Activated T-cell treated with anti-CD3 and anti-CD28 coated beads, Interleukin-2, amount 50 U/mL, for 72 hours (primary cell): ENCODE measurements at places on chromosomes 7 and 10. TPM values are rescaled to one million over a fixed set of nuclear protein-coding genes. Genes with fewer than 3 reads are reported as not detected.

IFIT1 gene
- 0.79 TPM for total RNA-seq

DNA sequence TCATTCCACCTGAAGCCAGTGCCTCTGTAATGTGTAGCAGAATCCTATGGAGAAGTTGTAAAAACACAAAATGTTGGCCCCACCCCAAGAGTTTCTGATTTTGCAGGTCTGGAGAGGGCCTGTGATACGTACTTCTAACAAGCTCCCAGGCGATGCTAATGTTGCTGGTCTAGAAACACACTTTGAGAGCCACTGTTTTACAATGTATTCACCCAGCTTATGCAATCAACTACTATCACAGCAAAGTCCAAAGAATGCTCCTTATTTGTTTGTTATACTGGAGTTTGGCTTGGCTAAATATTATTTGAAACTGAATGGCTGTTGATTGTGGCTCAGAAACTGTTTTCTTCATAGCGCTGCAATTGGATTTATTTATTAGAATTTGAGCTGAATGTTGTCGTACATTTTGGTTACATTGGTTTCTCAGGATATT lies 44.3 kb downstream of the DNAJB9 start:
- no peak overlapping the region for H3K4me3 ChIP-seq
- no peak for DNase-seq

DNA sequence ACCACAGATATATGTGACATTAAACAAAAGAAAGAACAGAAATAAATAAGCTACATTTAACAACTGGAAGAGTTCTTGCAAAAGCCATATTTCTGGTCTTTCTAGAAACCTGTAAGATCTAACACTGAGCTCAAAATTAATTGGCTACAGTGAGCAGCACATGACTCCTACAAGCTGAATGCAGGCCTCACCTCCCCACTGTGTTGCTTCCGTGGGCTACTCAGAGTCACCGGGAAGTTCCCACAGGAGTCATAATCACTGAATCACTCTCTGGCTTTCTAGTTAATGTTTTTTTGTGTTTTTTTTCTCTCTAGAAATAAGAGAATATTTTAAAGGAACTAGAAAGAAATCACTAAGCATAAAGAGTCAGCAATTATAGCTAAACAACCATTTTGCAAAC lies 10.2 kb upstream of the MRPS24 start:
- H3K4me3 ChIP-seq = no peak overlapping the region
- H3K4me1 ChIP-seq = no peaks in the 10 kb centered on the region
- no peak for DNase-seq
- H3K36me3 ChIP-seq = peaks cover 5% of the 10 kb centered on the region
- H3K27ac ChIP-seq = peak overlapping the region; percentile 31

- H3K36me3 ChIP-seq = peaks cover 6% of the 10 kb centered on the region
- no peak overlapping the region for H3K4me3 ChIP-seq
- H3K4me1 ChIP-seq = peaks cover 15% of the 10 kb centered on the region
- H3K27ac ChIP-seq = no peak overlapping the region
- no peaks in the 10 kb centered on the region for H3K27me3 ChIP-seq
- no peak for DNase-seq
Measured at GRCh38 chr10:50585921-50586739, 37.6 kb downstream of the SGMS1 start.

CYCS gene
- 147 TPM for total RNA-seq

GFRA1 gene
- not detected for total RNA-seq

- no peak overlapping the region for H3K27ac ChIP-seq
- no peak for DNase-seq
- peaks cover 8% of the 10 kb centered on the region for H3K27me3 ChIP-seq
Measured at GRCh38 chr10:116836083-116836482, 13.2 kb upstream of the ENO4 start.

ABCC2 gene
- 1.5 TPM for total RNA-seq

- no peak for DNase-seq
- no peak overlapping the region for H3K4me3 ChIP-seq
Measured at GRCh38 chr7:155340721-155341120, 43.0 kb downstream of the INSIG1 start.

DNA sequence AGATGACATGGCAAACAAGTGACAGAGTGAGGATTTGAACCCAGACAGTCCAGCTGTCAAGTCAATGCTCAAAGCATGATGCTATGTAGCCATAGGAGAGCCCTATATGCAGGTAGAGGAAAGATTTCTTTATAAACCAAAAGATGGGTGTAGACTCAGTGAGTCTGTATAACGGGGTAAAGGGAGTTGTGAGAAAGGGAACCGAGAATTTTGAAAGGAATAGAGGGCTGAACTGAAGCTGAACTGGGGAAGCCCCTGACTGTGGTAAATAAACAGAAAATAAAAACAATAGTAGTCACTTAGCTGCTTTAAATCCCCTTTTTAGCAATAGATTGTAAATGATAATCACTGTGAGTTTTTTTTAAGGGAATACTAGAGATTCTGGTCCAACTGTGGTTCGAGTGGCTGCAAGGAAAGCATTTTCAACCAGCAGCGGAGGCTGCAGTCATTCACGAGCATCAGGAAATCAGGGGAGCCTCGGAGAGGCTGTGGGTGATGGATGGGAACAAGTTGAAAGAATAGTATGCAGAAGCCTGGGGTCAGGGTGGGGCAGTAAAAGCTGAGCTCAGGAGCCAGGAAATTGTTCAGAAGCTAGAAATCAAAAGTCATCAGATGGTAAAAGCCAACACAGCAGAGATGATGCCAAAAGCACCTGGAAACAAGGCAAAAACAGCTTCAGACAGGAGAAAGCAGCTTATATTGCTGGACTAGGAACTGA lies 393.5 kb downstream of the GFRA1 start:
- H3K27me3 ChIP-seq = no peaks in the 10 kb centered on the region
- no peaks in the 10 kb centered on the region for H3K4me1 ChIP-seq
- no peaks in the 10 kb centered on the region for H3K36me3 ChIP-seq

ADIRF gene
- not detected for total RNA-seq

- DNase-seq = no peak
- H3K4me1 ChIP-seq = peaks cover 39% of the 10 kb centered on the region
- H3K36me3 ChIP-seq = no peaks in the 10 kb centered on the region
- no peak overlapping the region for H3K4me3 ChIP-seq
- H3K27ac ChIP-seq = no peak overlapping the region
Measured at GRCh38 chr10:132564249-132564605, 26.6 kb downstream of the INPP5A start.

PLEKHS1 gene
- not detected for total RNA-seq

DNA sequence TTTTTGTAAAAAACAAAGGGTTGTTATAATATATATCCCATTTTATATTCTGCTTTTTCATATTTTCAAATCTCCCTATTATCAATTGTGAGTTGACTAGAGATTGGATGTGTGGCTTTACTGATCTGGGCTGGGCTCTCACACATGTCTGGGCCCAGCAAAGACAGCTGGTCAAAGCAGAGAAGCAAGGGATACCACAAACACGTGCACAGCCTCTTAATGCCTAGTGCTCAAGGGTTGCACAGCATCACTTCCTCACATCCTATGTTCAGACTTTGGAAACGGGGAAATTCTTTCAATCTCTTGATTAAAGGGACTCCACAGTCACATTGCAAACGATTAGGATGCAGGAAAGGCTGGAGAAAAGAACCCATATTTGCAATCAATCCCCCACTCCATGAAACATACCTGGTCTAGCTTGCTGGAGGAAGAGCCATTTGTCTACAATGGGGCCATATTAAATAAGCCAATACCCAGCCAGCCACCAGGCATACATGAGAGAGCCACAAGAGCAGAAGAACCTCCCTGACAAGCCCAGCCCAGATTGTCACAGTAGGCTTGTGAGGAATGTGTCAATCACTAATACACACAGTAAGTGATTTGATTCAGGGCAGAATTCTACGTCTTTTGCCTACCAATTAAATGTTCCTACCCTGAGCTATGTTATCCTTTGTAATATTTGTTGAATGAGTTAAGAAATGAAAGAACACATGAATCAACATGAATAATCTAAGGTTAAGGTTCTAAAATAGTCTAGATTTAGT lies 431.2 kb downstream of the TNS3 start:
- no peak for DNase-seq
- H3K36me3 ChIP-seq = no peaks in the 10 kb centered on the region
- no peaks in the 10 kb centered on the region for H3K4me1 ChIP-seq
- no peak overlapping the region for H3K27ac ChIP-seq
- H3K4me3 ChIP-seq = no peak overlapping the region

DNA sequence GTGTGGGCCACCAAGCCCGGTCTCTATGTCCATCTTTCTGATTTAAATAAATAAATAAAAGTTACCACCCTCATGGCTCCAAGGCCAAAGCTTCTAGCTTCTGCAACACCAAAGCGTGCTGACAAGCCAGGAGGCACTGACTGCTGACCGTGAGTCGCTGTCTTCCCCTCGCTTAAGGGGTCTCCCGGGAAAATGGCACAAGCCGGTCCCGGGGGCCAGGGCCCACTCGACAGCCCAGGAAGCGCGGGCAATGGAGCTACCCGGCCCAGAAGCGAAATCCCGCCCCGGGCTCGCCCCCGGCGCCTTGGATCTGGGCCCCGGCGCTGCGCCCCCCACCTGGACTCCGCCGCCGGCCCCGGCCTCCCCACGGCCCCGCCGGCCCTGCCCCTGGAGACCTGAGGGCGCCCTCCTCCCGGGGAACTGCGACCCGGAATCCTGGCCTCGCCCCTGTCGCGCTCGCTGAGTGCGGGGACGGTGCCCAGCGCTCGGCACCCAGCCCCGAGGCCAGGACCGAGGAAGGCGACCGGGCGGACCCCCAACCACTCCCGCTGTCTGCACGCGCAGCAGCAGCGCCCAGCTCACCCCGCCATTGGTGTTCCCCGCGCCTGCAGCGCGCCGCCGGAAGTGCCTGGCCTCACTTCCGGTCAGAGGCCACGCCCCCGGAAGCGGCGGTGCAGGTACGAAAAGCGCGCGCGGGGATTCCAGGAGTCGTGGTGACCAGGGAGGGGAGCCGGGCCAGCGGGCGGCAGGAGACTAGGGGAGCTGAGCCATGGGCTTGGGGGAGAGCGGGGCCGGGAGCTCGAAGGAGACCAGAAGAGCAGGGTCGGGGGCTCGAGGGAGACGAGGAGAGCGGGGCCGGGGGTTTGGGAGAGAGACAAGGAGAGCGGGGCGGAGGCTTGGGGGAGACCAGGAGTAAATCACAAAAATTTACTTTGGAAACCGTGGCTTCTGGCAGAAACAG lies at the start of the genes MRM2 and NUDT1:
MRM2 (minus strand) TSS at position 626 of the 961 bp plus-strand sequence; CDS start at position 590, 36 bp downstream.
NUDT1 (plus strand) TSS at position 647 of the 961 bp plus-strand sequence. CDS start 2,349 bp downstream, outside the sequence.
- H3K4me3 ChIP-seq = peak within 1 kb of the TSS; percentile 95
- H3K27me3 ChIP-seq = no peaks in the 10 kb centered on the region
- H3K36me3 ChIP-seq = peaks cover 7% of the 10 kb centered on the region
- DNase-seq = peak; percentile 92
- H3K27ac ChIP-seq = peak within 1 kb of the TSS; percentile 92
- peaks cover 11% of the 10 kb centered on the region for H3K4me1 ChIP-seq

GRCh38 chr7:106610996-106611886 lies 49.7 kb downstream of the CCDC71L start:
- H3K27ac ChIP-seq = no peak overlapping the region
- peaks cover 4% of the 10 kb centered on the region for H3K4me1 ChIP-seq
- peaks cover 6% of the 10 kb centered on the region for H3K27me3 ChIP-seq

LIPK gene
- not detected for total RNA-seq

TYW1B gene
- 1.5 TPM for total RNA-seq

PTF1A gene
- total RNA-seq = not detected

- H3K4me1 ChIP-seq = no peaks in the 10 kb centered on the region
- no peak overlapping the region for H3K4me3 ChIP-seq
- DNase-seq = no peak
Measured at GRCh38 chr7:94190599-94191061, 186.5 kb upstream of the BET1 start.

RAB19 gene
- total RNA-seq = 13.7 TPM

- no peaks in the 10 kb centered on the region for H3K36me3 ChIP-seq
- no peak for DNase-seq
- H3K4me3 ChIP-seq = no peak overlapping the region
- no peaks in the 10 kb centered on the region for H3K4me1 ChIP-seq
- peaks cover 87% of the 10 kb centered on the region for H3K27me3 ChIP-seq
- H3K27ac ChIP-seq = no peak overlapping the region
Measured at GRCh38 chr10:23199768-23200511, 7.8 kb downstream of the PTF1A start.

GRCh38 chr10:44043646-44044375 lies 341.1 kb downstream of the CXCL12 start:
- no peak overlapping the region for H3K4me3 ChIP-seq
- H3K27me3 ChIP-seq = peaks cover 20% of the 10 kb centered on the region
- no peak overlapping the region for H3K27ac ChIP-seq
- H3K4me1 ChIP-seq = peaks cover 4% of the 10 kb centered on the region
- no peak for DNase-seq

SFTPA1 gene
- total RNA-seq = not detected

DNA sequence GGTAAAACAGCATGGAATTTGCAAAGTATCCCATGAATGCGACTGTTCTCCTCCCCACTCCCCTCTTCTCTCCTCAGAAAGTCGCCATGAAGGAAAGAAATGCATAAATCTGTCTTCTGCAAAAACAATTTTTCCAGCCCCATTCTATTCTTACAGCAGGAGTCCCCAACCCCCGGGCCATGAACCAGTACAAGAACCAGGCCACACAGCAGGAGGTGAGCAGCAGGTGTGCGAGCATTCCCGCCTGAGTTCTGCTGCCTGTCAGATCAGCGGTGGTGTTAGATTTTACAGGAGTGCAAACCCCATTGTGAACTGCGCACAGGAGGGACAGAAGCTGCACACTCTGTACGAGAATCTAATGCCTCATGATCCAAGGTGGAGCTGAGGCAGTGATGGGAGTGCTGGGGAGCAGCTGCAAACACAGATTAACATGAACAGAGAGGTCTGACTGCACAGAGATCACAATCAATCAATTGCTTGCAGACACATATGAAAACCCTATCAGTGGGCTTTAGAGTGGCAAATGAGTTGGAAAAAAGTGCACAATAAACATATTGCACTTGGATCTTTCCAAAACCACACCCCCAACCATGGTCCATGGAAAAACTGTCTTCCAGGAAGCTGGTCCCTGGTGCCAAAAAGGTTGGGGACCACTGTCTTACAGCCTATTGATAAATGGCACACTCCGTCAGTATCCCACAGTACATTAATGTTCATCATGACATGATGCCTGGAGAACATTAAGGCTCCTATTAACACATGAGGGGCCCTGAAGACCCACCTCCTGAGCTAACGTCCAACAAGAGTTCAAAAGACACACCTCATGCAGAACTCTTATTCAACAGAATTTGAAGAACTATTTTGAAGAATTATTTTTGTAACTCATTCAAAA lies 205.0 kb downstream of the PTPRN2 start:
- H3K27me3 ChIP-seq = no peaks in the 10 kb centered on the region
- H3K36me3 ChIP-seq = peaks cover 3% of the 10 kb centered on the region
- H3K4me3 ChIP-seq = no peak overlapping the region
- DNase-seq = no peak
- no peaks in the 10 kb centered on the region for H3K4me1 ChIP-seq
- no peak overlapping the region for H3K27ac ChIP-seq

DNA sequence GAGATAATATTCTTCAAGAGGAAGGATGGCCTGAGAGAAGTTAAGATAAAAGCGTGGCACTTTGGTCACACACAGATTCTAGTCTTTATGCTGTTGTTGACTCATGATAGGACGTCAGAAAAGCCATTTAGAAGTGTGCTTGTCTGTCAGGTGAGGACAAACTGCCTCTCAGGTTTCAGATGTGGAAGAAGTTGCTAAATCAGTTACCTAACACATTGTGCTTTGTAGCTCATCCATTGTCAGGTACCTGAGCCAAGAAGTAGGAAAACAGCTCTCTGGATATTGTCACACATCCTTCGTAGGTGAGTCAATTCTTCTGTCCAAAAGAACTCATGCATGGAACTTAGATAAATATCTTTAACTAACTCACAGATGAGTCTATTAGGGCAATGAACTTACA lies 49.5 kb upstream of the PHYHIPL start:
- no peak overlapping the region for H3K4me3 ChIP-seq
- no peak overlapping the region for H3K27ac ChIP-seq
- no peak for DNase-seq

CDHR3 gene
- 0.79 TPM for total RNA-seq

ARHGEF5 gene
- 13.4 TPM for total RNA-seq
